ENCODE measurements at places on chromosomes 3 and 15.

DNA sequence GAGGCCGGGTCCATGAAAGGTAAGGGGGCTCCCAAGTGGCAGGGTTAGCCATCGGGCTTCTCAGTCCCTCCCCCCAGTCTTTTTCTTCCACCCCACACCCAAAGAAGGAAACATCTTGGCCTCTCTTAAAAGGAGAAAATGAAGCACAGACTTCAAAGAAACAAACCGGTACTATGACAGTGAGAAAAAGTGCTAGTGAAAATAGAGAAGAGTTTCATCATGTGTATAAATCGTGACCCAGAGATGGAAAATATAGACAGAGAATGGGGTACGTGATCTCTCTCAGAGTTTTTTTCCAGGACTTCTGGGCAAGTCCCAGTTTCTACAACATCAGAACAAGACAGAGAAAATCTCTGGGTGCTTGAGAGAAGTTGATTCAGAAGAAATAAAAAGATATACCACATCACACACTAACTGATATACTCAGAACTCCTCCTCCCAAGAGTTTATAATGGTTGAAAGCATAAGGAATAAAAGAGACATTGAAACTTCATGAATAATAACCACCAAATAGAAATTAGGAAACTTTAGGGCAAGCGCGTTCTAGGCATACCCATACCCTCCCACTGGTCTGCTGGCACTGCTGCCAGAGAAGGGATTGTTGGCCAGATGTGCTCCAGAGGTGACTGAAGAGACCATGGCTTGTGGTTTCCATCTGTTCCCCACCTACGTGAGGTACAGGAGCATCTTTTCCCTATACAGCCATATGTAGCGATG, 318.9 kb upstream of the CHRM5 start:
- no peak for DNase-seq

GRCh38 chr15:23690450-23690852, 3.3 kb upstream of the NDN start:
- no peak for DNase-seq

DNA sequence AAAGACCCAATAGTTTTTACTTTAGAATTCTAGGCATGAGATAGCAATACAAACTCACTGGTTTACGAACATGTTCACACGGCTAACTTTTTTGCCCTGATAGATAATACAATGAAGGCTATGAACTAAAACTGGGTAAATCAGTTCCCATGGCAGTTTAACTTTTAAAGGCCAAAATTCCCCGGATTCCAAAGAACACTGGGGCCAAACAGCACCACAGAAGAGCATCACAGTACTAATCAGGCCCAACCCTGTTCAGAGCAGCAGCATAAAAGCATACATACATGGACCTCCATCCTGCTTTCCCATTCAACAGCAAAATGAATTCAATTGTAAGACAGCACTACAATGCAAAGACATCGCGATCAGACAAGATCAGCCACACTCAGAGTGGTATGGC, 540.3 kb upstream of the CCDC54 start:
- DNase-seq = no peak

DNA sequence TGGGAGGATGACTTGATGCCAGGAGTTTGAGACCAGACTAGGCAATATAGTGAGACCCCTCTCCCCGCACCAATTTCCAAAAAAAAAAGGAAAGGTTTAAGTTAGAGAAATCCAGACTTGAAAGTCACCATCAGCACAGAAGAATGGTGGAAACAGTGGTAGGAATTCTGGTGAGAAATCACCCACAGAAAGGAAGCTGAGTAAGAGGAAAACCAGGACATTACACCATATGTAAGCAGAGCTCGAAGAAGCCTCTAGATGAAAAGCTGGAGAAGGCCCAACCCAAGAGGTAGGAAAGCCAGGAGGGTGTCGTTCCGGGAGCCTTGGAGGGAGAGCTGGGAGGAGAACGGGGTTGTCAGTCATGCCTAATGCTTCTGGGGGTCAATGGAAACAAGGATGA, 40.5 kb downstream of the RASGRP1 start:
- no peak for DNase-seq

- no peak for DNase-seq
Measured at GRCh38 chr15:57213862-57214261, 162.4 kb upstream of the CGNL1 start.

- no peak for DNase-seq
Measured at GRCh38 chr3:148439254-148439822, 258.4 kb upstream of the AGTR1 start.
